ENCODE measurements at places on chromosomes 5 and 9.

- DNase-seq, result no peak
Measured at GRCh38 chr5:162721125-162721524, 653.6 kb downstream of the GABRG2 start.

DNA sequence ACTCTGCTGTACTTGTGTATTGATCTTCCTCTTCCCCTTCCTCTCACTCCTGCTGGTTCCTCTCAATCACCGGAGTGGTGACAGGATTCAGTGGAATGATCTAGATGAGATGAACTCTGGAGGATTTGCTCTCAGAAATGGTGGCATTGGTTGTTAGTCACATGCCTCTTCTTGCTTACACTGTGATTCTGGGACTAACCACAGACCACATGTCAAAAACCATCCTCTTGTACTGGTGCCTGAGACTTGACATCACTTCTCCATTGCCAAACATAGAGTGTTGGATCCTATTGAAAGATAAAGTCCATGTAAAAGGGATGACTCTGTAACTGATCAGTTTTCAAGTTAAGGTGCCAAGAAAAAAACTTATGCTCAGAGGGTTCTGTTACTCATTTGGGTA, 506.5 kb downstream of the DMAC1 start:
- DNase-seq, result no peak

- DNase-seq, result no peak
Measured at GRCh38 chr5:163565931-163566608, 60.7 kb downstream of the MAT2B start.

GRCh38 chr5:9622971-9623421, 7.2 kb downstream of the TAS2R1 start:
- no peak for DNase-seq

DNA sequence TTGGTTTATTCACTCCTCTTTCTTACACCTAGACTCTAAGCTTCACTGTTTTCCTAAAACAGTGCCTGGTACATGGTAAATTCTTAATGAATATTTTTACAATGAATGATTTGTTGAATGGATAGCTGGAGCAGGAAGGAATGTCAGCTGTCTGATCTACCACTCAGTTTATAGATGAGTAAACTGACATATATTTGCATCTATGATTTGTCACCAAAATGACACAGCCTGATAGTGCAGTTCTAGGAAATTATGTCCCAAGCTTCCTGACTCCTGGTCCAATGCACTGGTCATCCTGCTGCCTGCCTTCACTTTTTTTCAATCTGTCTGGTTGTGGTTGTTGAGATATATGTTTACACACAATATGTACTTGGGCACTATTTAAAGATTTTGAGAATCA, 651.7 kb upstream of the WWC1 start:
- no peak for DNase-seq

GRCh38 chr5:133930061-133930812, 38.2 kb downstream of the C5orf15 start:
- no peak for DNase-seq

DNA sequence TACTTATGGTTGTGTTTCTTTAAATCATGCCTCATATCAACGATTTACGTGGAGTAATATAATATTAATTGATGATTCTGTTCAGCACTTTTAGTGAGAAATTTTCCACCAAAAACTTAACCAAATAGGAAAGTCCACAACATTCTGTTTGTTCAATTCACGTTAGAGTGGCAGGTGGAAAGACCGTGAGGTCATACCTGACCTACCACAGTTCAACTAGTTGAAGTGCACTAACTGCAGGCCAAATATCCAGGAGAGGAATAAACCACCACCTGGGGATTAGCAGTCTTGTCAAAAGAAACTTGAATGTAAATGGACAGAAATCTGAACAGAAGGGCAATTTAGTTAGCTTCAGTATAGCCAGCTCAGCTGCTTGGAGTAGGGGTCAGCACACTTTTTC, 577.7 kb downstream of the KIF4B start:
- no peak for DNase-seq

- DNase-seq, result no peak
Measured at GRCh38 chr5:61788548-61788947, 456.5 kb downstream of the ZSWIM6 start.

DNA sequence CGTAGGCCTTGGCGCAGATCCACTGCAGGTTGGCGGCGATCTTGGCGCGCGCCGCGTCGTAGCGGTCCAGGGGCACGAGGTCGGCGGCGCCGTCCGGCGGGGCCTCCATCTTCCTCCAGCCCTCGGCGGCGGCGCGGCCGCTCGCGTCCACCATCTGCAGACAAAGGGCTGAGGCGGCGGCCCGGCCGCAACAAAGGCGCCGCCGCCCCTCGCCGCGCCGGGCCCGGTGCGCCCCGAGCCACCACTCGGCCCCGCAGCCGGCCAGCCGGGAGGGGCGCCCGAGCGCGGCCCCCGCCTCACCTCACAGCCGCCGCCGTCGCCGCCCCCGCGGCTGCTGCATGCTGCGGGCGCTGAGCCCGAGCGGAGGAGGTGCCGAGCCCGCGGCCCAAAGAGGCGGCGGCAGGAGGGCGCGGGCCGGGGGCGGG, 328 bp downstream of the CAMSAP1 start:
- no peak for DNase-seq

DNA sequence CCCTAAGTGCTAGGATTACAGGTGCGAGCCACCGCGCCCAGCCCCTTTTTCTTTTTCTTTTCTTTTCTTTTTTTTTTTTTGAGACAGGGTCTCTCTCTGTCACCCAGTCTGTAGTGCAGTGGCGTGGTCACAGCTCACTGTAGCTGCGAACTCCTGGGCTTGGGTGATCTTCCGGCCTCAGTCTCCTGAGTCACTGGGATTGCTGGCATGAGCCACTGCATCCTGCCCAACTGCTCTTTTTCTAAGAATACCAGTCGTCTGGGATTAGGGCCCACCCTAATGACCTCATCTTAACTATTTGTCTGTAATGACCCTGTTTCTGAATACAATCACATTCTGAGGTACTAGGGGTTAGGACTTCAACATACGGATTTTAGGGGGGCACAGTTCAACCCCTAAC, 34.1 kb upstream of the NANS start:
- no peak for DNase-seq

DNA sequence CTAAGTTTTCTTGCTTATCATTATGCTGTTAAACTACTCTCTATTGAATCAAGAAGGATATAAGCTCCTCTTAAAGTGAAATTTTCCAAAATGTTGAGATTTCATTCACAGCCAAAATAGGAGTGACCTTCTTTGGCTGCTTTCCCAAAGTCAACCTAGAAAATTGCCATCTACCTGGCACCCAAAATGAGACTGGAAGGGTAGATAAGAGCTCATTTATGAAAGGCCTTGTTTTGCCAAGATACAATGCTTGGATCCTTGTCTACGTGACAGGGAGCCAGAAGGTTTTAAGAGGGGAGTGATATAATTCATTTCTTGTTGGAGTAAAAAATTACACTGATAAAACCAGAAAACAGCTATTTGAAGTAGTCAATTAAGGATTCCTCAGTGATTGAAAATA, 287.1 kb downstream of the IZUMO3 start:
- no peak for DNase-seq

GRCh38 chr9:119195521-119195920, 173.7 kb downstream of the BRINP1 start:
- DNase-seq, result no peak

- DNase-seq, result no peak
Measured at GRCh38 chr5:37717613-37718431, 122.0 kb downstream of the GDNF start.

DNA sequence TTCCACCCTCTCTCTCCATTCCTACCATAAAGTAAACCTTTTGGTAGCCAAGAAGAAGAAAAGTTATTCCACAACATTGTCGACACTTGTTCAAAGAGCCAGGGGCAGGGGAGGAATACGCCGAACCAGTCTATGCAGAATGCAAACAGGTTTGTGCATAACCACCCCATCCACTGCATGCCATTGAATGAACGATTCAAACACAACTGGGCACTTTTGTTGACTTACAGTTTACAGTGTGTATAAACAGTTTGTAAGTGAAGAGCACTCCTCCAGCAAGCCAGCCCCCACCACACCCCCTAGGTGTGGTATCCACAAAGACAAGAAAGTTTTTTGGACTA, 6.8 kb upstream of the S1PR3 start:
- DNase-seq, result no peak

DNA sequence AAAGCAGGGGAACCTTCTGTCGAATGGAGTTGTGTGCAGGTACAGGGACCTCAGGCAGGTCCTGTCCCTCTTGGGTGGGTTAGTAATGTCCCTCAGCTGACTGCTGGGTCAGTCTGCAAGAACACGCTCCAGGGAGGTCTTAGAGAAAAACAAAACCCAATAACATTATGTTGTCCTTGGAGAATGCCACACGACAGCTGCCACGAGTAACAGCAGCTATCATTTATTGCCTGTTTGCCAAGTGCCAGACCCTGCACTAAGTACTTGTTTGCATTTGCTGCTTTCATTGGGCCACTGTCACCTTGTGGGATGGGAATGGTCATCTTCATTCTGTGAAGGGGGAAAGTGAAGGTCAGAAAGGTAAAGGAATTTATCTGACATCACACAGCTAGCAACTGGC, 310.3 kb downstream of the SLIT3 start:
- no peak for DNase-seq

- DNase-seq, result no peak
Measured at GRCh38 chr5:135434591-135435466, 12.3 kb downstream of the DCANP1 start.

GRCh38 chr9:87227456-87227855, 270.2 kb upstream of the DAPK1 start:
- no peak for DNase-seq

DNA sequence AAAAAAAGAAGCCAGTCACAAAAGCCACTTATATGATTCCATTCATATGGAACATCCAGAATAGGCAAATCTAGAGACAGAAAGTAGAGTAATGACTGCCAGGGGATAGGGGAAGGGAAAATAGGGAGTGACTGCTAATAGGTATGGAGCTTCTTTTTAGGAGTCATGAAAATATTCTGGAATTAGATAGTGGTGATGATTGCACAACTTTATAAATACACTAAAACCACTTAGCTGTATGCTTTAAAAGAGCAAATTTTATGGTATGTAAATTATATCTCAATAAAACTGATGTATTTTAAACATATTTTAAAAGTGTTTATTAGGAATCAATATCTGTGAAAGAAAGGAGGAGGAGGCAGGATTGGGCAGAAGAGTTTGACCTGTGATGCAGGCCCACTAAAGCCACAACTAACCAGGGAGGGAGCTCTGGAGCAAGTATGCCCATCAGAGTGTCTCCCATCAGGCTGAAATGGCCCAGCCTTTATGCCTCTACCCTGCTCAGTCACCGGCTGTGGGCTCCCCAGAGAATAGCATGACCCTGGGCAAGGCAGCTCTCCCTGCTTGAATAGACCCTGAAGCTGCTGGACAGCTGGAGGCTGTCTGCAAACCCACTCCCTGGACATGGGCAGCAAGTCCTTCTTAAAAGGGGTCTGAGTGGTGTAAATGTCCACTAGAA, 96.0 kb upstream of the SLC44A1 start:
- no peak for DNase-seq

DNA sequence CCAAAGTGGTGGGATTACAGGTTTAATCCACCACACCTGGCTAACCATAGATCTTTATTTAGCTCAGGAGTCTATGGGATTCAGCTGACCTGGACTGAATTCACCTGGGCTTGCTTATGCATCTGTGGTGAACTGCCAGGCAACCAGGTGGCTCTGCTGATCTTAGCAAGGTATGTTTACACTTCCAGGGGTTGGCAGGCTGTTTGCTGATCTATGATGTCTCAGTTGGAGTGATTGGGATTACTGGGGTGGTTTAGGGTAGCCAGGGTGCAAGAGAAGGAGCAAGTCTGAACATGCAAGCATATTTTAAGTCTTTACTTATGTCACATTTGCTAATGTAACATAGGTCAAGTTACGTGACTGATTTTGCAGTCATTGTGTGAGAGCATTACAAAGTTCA, 63.6 kb upstream of the JAK2 start:
- no peak for DNase-seq

DNA sequence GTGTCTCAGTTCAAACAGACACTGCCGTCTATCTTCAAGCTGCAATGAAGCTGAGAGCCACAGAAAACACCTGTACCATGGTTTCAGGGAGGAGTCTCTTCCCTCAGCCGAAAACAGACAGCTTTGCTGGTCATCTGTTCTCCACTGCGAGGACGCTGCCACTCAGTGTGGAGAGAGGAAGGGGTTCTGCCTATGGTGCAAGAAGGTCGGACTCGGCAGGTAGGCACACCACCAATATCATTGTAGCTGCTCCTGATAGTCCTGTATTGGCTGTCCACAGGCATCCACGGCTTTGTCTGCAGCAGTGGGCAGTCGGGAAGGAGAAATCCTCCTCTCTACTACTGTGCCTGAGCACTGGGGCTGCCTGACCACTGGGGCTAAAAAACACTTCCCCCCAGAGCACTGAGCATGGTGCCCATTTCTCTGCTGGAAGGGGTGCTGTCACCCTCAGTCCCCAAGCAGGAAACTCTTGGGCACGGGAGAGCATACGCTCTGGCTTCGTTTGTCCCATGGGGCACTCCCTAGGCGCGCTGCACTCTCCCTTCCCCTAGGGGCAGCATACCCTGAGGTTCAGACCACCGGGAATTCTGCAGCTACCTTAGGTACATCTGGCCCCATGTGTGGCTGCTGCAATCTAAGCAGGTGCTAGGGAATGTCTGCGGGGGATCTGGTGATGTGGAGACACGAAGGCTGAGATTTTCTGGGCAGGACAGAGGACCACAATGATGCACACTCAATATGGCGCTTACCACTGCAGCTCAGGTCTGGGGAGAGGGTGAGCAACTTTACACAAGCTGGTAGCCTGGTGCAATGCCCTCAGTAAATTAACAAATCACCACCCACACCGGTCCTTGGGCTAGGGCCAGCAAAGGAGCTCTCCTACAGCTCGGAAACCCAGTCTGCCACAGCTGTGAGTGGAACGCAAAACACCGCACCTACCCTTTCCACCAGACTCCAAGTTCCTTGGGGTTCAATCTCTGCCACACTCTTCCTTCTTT, 880.9 kb upstream of the SEMA6A start:
- DNase-seq, result no peak

DNA sequence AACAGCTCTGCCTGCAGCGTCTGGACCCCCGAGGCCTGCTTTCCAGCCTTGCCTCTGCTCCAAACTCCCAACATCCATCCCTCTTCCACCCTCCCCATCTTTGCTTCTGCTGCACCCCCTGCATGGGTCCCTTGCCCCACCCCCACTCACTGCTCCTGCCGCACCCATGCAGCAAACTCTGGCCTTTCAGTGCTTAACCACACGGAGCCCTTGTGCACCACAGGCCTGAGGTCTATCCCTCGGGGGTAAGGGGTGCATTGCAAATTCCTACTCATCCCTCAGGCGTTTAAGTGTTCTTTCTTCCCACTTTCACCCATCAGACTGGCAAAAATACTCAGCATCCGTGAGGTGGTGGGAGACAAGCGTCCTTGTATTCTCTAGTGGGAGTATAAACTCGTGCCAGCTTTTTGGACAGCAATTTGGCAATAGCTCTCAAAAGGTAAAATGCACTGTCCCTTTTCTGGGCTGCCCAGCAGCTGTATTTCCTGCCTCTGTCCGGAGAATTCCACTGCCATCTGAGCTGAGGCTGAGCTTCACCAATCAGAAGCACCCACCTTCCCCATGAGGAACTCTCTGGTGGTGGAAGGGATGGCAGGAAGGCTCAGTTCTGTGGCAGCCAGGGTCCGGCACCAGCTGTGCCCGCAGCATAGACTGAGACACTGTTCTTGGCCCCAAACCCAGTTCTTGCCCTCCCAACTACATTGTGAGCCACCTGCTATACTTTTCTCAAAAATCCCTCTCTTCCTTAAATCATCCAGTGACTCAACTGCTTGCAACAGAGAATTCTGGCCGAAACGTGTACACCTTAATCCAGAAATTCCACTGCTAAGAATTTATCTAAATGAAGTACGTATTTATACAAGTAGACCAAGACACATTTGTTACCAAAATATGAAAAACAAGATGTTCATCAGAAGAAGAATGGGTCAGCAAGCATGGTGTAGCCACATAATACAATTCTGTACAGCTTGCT, 15.0 kb downstream of the PSMB7 start:
- no peak for DNase-seq

- no peak for DNase-seq
Measured at GRCh38 chr5:150254774-150255173, 34.8 kb downstream of the CAMK2A start.

All from NCI-H1694 (cell line).